ENCODE measurements at places on chromosomes 3 and 15.

DNA sequence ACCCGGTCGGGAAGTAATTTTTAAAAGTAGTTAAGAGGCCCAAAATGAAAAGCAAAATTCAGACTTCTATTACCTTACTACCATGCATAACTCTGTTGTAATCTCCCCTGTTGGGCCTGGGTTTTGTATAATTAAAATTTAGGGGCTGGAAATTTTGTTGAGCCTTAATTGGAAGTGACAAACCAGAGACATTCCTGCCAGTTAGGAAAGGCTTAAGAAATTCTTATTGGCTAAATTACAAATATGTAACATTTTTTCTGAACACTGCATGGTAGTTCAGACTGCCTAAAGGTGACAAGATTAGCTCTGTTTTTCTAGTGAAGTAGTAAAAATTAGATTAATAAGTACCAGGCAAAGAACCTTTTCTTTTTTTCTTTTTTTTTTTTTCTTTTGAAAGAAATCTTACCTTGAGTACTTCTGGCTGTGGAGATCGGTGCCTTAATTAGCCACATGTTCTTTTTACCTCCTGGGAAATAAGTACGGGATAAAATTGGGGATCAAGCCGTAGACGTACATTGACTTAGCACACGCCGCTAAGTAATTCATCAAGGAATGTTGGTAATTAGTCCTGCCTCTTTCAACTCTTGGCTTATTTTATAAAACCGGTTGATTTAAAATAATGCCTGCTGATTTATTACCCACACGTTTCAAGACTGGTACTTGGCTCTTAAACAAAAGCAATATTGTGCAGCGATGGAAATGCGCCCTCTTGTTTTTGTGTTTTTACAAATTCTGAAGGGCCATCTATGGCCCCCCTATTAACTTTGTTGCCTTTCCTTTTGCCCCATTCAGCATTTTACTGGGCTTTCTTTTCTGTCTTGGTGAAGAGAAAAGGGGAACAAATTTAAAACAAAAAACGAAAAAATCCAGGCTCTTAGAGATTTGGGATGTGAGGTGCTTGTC is 111.2 kb upstream of the SAMMSON start:
- no peak for DNase-seq

DNA sequence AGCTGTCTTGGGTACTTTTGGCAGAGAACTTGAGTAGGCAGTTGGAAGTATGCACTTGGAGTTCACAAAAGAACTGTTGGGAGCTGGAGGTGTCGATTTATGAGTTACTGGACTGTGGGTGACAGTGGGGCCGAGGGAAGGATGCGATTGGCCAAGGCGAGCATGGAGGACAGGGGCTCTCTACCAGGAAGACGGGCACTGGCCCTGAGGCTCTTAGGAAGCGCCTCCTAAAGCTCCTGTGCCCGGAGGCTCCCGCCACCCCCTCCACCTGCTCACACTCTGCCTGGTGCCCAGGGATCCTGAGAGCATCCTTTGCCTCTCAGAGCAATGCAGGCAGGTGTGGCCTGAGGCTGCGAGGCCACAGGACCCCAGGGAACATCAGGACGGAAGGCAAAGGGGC is 69.0 kb downstream of the CRTC3 start:
- no peak for DNase-seq

- no peak for DNase-seq
These were observed 32.4 kb upstream of the SLC6A11 start for GRCh38 chr3:10783360-10784351.

GRCh38 chr3:191959876-191960413 is 499.0 kb downstream of the PYDC2 start:
- DNase-seq, result no peak

DNA sequence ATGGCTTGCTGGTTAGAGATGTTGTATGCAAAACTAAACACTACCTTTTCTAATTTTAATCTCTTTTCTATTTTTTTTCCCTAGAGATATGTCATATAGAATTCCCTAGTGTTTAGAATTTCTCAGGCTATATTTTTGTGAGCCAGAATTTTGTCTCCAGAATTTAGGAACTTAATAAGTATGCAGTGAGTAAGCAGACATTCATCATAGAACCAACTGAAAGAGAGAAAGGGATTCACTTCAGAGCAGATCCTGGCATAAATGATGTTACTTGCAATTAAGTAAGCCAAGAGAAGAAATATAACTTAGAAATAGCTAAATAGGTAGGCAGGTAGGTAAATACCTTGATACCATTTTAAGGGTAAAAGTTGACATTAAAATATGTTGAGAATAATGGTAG is 288.9 kb downstream of the ZNF385D start:
- DNase-seq, result no peak

DNA sequence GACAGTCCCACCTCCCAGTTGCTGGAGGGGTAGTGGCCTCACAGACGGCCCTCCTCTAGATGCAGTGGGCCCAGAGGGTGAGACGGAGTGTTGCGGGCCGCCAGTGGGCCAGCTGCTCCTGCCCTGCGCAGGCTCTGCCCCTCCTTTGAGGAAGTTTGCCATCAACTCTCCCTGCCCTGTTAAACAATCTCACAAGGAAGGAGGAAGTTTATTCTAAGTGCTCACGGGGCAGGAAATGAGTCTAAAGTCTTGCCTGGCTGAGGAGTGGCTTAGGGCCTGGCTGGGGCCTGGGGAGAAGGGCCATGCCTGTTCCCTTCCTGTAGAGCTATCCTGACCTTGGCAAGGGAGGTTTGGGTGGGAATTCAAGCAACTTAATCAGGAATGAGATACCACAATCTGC is at the start of gene FAM3D:
Gene FAM3D (minus strand): TSS at position 92 of the 400 bp plus-strand sequence. CDS start 11,211 bp downstream, outside the sequence.
- DNase-seq, result no peak

- no peak for DNase-seq
These were observed 2.8 kb downstream of the OCA2 start for GRCh38 chr15:28096411-28096669.

DNA sequence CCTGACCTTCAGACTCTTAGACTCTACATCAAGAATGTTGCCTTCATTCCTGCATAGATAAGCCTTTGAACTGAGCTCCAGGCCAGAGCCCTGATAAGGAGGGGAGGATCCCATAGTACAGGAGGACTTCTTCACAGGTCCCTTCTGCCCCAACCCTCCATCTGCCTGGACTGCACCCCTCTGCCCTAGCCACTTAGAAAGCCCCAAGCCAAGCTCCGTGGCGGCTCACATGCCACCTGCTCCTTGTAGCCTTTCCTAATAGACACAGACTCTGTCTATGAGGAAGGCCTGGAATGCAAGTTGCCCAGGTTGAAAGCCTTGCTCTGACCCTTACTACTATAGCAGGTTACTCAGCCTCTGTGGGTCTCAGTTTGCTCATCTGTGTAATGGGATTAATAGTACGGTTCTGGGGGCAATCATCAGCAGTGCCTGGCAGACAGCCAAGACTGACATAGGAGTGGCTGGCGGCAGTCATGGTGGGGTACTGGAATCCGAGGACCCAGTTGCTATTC is 11.6 kb downstream of the PCSK6 start:
- DNase-seq, result no peak

DNA sequence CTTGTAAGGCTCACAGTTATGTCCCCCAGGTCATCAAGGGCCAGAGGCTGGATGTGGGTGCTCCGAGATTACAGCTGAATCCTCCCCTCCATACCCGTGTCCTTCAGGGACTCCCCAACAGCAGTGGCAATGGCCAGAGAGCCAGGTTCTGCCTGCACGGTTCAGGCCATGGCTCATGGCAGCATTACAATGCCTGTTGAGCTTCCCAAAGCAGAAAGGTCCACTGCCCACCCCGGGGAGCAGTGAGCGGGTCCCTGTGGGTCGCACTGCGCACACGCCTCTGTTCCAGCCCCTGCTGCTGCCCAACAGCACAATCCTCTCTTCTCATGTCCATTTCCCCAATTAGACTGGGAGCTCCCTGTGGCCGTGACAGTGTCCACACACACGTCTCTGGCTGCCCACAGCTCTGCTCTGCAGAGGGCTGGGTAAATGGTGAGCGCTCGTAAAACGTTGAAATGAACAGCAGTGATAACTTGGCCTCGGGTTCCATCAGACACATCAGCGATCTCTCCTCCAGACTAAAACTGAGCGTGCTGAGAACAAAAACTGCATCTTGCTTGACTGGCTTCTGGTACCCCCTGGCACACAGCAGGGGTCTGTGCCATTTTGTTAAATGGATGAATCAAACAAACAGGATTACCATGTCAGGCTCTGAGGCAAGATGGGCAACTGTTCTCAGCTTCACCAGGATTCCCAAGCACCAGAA is 80.4 kb downstream of the VGLL4 start:
- no peak for DNase-seq

GRCh38 chr3:42498791-42499477 is 3.5 kb upstream of the VIPR1 start:
- no peak for DNase-seq

DNA sequence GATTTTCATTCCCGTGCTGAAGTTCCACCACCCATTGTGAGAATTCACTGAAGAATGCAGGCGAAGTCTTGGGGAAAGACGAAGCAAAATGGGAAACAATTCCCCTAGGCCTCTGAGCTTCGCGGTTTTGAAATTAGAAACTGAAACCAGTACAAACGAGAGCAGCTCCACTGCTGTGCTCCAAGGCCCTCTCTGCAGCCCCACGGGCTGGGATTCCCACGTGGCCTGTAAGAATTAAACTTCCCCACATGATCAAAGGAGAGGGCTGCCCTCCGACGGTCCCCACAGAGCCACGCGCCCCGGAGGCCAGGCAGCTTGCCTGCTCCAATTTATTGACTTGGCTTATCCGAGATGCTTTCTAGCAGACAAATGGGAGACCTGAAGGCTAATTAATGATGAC is 144.0 kb downstream of the GREM1 start:
- no peak for DNase-seq

GRCh38 chr3:58737644-58738043 is 71.1 kb upstream of the FAM3D start:
- DNase-seq, result no peak

DNA sequence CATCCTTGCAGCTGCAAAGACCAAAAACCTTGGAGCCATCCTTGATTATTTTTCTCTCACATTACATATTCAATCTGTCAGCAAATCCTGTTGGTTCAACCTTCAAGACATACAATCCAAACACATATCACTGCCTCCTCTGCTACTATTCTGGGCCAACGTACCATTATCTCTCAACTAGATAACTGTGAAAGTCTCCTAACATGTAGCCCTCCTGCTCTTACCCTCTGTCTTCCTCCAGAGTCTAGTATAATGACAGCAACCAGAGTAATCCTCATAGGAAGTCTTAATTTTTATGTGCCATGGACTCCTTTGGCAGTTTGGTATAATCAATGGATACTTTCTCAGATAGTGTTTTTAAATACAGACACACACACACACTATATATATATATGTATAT is 27.6 kb downstream of the KPNA4 start:
- no peak for DNase-seq

- no peak for DNase-seq
These were observed 627 bp downstream of the ACAD11 start for GRCh38 chr3:132659000-132659364.
